ENCODE measurements at places on chromosomes 6 and 20.

- no peak for DNase-seq
Measured at GRCh38 chr20:16363506-16364319, 209.5 kb downstream of the KIF16B start.

- DNase-seq = peak; percentile 45
Measured at GRCh38 chr20:57795342-57795697, 85.5 kb upstream of the PMEPA1 start.

DNA sequence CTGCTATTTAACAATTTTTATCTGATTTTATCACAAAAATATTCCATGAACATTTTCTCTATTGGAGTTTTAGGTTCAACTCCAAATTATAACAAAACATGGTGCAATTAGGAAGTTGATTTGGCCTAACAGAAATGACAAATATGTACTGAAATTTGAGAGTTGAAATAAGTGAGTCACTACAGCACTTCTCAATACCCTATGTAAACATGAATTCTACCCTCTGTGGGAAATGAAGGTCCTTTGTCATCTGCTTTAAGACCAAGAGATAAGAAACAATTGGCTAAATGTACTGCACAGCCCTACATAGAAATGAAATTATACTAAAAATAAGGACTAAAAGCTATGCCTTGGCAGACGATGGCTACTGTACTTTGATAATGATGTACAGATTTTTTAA is 86.2 kb upstream of the BEND6 start:
- peak; percentile 92 for DNase-seq

GRCh38 chr20:805713-806112 is 27.8 kb upstream of the FAM110A start:
- DNase-seq = no peak

GRCh38 chr6:109854541-109855308 is 123.4 kb upstream of the GPR6 start:
- DNase-seq = no peak

GRCh38 chr6:157774153-157775135 is 48.6 kb upstream of the SNX9 start:
- no peak for DNase-seq

DNA sequence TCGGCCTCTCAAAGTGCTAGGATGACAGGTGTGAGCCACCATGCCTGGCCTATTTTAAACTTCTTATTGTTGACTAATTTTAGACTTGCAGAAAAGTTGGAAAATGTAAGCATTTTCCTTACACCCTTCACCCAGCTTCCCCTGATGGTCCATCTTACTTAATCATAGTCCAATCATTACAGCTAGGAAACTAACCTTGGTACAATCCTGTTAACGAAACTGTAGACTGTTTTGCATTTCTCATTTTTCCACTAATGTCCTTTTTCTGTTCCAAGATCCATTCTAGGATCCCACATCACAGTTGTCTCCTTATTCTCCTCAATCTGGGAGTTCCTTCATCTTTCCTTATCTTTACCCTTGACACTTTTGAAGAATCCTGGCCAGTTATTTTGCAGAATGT is 659 bp upstream of the GFRA4 start:
- no peak for DNase-seq

DNA sequence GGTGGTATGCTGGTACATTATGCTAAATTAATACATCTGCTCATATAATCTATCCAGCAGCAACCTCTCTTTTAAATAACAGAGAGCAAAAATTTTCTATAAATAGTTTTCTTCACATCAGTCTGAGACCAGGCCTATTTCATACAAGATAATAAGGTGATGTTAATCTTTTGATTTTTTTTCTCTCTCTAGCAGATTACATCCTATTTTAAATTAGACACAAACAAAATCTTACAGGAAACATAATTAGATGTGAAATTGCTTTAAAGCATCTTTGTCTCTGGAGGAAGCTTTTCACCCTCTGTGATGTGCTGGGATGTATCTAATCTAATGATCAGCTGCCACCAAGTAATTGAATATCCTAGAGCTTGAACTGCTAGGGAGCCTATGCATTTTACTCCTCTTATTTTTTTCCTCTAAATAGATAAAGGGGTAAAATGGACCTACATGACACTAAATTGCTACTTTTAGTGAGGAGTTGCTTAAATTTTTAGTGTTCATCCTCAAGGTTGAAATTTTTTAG is 165.5 kb downstream of the MANEA start:
- DNase-seq = no peak

DNA sequence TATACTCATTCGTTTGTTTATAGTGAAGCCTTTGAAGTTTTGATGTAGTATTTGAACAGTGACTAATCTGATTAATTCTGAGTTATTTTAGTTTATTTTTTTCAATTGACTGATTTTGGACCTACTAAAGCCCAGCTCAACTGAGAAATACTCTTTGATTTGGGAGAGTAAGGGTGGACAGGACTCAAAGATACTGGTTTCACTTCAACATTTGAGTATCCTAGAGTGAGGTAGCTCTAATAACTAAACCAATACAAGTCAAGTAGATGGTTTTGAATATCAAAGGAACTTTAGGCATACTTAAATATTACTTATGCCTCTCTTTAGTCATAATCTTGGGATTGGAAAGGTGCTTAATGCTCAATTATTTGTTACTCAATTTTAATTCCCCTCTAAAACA is 65.6 kb downstream of the ZNF292 start:
- DNase-seq = no peak

GRCh38 chr6:158784505-158784904 is 34.7 kb downstream of the EZR start:
- DNase-seq = peak; percentile 55

GRCh38 chr6:26454631-26455030 is 3.1 kb upstream of the BTN2A1 start:
- DNase-seq = peak; percentile 32

DNA sequence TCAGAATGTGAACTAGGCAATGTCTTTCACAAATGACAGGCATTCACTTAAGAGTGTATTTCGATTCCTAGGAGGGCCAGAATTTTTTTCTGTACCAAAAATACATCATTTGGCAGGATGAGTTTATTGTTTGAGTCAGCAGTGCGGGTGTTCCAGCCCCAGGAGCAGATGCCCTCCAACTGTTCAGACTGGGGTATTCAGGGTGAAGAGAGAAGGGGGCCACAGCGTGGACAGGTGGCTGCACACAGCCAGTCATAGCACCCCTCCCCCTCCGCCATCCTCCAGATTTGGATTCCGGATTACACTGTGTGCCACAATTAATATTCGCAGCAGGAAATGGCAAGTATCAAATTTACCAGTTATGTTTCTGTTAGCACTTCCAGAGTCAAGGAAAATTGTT is 38.6 kb downstream of the RIPOR2 start:
- no peak for DNase-seq

DNA sequence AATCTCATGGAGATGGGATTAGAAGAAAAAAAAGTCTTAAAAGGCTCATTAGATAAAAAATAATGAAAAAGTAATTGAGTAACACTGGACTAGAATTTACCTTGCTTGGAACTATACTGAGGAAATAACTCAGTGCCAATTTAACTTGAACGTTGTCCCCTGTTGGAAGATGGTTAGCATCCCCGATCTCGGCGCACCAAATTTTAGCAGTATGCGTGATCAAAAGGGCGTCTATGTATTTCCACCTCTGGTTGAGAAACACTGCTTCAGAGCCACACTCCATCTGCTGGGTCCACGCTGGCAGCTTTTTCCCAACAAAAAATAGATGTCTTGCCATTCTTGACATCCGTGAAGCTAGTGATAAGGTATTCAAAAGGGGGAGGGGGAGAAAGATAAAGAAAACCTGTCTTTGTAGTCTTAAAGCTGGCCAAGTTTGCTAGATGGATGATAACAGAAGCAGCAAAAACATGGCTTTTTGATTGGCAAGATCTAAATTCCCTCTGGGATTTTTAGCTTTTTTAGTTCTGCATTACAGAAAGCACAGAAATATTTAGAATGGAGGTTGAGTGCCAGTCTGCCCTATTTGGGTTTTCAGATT is 6.4 kb downstream of the HINT3 start:
- no peak for DNase-seq

- DNase-seq = peak; percentile 96
Measured at GRCh38 chr20:15673206-15673605, 900.0 kb downstream of the KIF16B start.

- peak; percentile 95 for DNase-seq
Measured at GRCh38 chr20:38426006-38426897, 8.9 kb downstream of the SNHG17 start.

DNA sequence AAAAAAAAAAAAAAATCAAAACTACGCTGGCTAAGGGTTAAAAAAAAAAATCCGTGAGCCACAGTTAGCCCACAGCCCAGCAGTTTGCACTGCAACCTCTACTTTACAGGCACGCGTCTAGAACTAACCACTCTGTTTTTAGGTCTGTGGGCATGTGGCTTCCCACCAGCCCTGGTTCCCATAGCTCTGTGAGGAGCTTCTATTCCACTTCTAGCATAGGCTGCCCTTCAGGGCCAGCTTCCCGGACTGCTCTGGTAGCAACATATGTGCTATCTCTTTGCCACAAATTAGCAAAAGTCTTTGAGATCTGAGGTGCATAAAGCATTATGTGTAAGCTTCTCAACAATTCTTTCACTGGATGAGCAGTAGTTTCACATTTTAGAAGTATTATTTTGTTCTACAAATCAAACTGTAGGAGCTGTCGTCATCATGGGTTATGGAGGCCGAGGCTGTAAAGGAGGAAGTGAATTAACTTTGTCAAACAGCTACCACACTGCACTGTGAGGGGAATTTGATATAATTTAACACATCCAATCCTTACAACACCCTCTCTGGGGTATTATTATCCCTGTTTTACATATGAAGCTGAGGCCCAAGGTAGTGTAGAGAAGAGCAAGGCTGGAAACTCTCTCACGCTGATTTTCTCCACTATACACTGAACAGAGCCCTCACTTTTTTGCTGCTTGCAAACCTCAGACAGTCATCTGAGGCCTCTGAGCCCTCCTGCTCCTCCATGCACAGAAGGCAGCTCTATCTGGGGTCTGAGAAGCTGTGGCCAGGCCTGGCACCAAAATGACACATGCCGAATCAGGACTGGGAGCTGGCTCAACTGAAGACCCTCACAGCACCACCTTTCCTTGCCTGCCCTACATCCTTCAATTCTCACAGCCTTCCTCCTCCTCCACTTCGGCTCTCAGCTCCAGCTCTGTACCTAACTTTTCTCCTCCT is 35.4 kb downstream of the MAN1A1 start:
- no peak for DNase-seq

DNA sequence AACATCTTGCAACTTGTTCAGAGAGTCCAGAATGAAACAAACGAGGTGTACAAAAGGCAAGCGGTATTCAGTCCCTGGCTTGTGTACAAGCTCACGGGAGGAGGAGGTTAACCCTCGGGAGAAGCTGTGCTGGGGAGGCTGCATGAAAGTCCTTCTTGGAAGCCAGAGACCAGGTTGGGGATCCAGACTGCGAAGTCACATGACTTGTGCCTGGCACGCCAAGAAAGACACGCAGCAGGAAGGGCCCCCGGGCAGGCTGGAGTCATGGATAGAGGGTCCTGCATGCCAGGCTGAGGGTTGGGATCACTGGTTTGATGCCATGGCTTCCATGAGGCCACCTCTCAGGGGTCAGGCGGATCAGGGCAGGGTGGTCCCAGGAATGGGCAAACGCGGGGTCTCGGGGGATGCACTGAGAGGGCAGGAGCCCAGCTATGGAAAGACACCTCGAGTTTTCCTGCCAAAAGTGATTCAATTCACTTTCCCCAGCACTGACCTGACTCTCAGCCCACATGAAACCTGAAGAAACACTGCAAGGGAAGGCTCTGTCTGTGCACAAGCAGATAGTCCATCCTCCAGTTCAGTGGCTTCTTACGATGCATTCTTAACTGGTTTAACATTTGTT is 79.4 kb downstream of the DLL1 start:
- no peak for DNase-seq

- peak; percentile 48 for DNase-seq
Measured at GRCh38 chr6:137283940-137284810, 65.0 kb upstream of the IFNGR1 start.

DNA sequence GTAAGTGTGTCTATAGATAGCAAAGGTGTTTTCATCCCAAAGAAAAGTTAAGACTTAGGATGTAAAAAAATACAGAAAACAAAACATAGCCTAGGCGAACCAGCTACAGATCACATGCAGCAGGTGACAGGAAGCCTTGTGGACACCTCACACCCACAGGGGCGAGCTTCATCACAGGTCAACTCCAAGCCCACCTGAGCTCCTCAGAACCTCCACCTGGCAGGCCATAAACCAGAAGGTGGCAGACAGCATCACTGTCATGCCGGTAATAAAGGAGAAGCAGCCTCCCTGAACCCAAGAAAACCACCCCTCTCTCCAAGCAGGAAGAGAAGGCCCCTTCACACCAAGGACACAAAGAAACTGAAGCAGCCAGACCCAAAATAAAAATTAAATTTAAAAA is 1.0 kb downstream of the RALGAPA2 start:
- no peak for DNase-seq

DNA sequence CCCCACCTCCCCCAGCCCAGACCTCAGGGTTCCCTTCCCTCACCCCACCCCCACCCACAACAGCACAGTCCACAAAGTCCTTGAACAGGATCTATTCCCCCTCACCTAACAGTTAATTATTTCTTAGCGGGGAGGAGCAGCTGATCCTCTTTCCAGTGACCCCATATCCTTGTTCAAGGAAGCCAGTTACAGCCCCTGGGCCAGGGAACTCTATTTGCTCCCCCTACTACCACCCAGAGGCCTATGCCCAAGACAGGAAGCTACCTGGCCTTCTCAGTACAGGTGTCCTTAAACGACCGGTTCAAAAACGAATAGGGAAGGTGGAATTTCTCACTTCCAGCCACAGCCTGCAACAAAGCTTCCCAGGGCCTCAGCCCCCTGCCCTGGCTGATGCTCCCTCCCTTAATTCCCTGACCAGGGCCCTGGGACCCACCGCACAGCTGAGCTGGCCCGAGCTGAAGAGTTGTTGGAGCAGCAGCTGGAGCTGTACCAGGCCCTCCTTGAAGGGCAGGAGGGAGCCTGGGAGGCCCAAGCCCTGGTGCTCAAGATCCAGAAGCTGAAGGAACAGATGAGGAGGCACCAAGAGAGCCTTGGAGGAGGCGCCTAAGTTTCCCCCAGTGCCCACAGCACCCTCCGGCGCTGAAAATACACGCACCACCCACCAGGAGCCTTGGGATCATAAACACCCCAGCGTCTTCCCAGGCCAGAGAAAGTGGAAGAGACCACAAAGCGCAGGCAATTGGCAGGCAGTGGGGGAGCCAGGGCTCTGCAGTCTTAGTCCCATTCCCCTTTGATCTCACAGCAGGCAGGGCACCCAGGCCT is 778 bp downstream of the MCCD1 start:
- DNase-seq = peak; percentile 13

GRCh38 chr6:93394471-93394870 is 24.9 kb downstream of the EPHA7 start:
- no peak for DNase-seq

- DNase-seq = no peak
Measured at GRCh38 chr6:112428477-112428876, 81.3 kb downstream of the RFPL4B start.

- DNase-seq = no peak
Measured at GRCh38 chr6:63121166-63121565, 90.1 kb upstream of the FKBP1C start.

DNA sequence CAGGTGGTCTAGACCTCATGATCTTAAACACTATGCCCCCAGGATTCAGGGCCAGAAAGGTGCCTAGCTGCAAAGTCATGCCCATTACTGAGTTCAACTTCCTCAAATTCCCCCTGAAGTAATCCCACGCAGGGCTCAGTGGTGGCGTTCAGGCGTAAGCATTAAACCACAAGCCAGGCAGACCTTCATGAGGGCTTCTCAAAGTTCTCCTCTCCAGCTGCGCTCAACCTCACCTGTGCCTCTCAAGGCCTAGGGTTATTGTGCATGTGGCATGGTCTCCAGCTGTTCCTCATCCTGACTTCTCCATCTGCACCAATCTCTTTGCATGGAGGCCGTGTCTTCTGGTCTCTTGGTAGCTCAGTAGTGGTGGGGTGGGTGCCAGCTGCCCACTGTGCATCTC is 113.6 kb downstream of the TSHZ2 start:
- DNase-seq = no peak
